Activated CD4-positive, CD25-positive, alpha-beta regulatory T cell (primary cell): ENCODE measurements at places on chromosomes 11 and 22.

DNA sequence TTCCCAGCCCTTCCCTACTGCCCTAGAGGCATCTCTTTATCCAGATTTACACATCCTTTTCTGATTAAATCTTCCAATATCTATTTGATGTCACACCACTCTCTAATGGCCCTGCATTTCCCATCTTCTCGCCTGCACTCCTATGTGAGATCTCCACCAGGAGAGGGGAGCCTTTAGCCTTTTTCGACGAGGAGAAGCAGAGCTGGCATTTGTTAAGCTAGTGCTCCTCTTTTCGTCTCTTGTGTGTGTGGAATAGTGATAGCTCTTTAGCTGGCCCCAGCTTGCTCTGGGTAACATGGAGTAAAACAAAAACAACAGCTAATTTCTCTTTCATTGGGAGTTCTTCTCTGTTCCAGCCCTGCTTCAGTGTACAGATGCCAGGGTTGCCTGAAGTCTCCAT, 536.5 kb downstream of the NTM start:
- DNase-seq = no peak

GRCh38 chr11:118882491-118882890, 1.2 kb upstream of the CXCR5 start:
- no peak for DNase-seq

- no peak for DNase-seq
Observed at GRCh38 chr11:43920598-43921419, 21.6 kb upstream of the C11orf96 start.

- no peak for DNase-seq
Observed at GRCh38 chr11:78878631-78879030, 304.0 kb upstream of the NARS2 start.

DNA sequence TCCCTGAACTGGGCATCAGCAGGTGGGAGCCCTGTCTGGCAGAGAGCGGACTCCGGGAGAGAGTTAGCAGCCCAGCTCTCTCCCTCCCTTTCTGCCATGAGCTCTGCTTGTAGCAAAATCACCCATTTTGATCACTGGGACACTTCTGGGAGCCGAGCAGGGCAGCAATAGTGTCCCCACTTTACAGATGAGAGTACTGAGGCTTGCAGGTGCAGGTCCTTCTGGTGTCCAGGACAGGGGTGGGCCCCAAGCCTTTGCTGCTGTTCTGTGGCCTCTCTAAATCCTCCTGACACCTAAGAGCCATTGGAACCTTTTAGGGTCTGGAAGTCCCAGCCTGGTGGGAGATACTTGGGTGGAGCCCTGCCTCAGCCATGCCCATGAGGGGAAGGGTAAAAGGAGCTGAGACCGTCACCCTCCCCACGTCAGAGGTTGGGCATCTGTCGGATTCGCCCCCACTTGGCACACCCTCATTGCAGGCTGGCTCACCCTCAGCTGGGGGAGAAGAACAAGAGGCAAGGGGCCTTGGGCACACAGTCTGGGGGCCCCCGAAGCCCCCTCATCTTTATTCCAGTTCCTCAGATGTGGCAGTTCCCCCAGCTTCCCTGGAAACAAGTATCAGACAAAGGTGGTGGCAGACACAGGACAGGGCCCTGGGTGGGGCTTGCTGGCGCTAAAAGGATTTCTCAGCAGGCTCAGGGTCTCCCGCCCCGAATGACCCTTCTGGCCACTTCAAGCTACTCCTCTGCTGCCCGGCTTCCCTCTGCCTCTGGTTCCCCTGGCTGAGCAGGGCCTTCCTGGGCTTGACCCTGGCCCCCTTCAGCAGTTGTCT, 4.5 kb downstream of the RIN1 start:
- DNase-seq = no peak

DNA sequence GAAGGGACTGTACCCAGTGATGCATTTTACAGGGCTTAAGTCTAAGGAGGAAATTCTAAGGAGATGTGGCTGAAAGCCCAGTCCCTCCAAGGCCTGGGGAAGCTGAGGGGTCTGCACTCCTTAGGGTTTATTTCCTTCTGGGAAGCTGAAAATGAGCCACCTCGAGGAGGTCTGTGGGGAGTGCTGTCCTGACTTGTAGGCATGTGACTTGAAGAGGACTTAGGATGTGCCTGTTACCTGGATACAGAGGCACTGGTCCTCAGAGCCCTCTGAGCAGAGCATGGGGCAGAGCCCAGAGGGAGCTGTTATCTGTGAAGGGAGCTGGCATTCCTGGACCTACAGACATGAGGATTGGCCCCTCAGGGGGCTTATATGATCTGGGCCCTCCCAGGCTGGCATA, 77.1 kb downstream of the TP53I11 start:
- no peak for DNase-seq

DNA sequence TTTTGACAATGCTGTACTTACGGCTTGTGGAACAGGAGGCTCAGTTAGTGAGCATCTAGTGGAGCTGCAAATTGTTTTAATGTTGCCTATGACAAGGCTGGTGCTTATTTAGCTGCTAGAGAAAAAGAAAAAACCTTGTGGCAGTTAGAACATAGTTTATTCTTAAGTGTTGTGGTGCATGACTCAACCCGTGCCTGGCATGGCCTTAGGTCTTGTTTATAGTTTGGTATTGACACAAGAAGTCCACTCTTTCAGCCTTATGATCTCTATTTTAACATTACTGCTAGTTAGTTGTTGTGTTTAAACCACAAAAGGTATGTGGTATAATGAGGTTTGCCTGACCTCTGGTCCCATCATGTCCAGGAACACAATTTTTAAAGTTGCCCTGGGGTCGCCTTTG, 744.6 kb downstream of the FAM181B start:
- no peak for DNase-seq

GRCh38 chr22:21591695-21592094, 24.2 kb downstream of the UBE2L3 start:
- DNase-seq = no peak

DNA sequence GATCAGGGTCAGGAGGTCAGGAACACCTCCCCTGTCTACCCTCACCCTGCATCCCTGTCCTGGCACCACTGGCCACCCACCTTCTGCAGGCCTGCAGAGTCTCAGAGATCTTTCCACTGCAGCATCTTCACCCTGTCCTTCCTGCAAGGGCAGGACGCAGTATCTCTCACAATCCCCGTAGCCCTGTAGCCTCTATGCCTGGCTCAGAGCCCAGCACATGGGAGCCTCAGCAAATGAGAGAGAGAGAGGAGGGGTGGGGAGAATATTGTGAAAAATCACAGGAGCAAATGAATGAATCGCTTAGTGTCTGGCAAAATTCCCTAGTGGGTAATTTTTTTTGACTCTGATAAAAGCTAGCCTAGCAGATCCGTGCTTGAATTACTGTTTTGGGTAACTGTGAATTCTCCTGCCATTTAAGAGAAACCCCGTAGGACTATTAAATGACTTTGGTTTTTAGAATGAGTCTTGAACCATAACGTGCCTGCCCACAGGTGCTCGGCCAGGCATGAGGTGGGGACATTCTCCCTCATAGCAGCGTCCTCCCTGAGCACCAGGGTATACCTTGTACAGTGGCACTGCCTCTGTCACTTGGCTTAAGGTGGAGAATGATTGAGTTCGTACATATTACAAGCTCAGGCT, 91.5 kb downstream of the MORC2 start:
- no peak for DNase-seq

DNA sequence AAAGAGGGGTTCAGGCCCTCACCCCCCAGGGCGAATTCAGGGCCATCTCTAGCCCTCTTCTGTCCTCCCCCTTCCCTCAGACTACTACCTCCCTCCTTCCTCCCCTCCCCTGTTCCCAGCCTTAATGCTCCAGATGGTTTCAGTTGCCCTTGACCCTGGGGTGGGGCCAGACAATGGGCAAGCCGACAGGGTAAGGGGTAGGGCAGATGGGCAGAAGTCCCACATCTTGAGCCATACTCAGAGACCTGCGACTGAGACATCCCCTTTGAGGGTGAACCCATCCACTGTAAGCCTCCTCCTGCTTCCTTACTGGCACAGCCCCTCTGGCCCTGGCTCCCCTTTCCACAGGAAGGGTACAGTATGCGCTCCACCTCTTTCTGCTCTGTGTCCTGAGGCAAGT, 1.9 kb downstream of the RHBDD3 start:
- no peak for DNase-seq

- no peak for DNase-seq
Observed at GRCh38 chr11:44637487-44637886, 72.0 kb downstream of the CD82 start.

GRCh38 chr11:108629274-108629673, 35.6 kb upstream of the DDX10 start:
- DNase-seq = no peak

GRCh38 chr11:121889186-121889585, 226.8 kb downstream of the BLID start:
- no peak for DNase-seq

DNA sequence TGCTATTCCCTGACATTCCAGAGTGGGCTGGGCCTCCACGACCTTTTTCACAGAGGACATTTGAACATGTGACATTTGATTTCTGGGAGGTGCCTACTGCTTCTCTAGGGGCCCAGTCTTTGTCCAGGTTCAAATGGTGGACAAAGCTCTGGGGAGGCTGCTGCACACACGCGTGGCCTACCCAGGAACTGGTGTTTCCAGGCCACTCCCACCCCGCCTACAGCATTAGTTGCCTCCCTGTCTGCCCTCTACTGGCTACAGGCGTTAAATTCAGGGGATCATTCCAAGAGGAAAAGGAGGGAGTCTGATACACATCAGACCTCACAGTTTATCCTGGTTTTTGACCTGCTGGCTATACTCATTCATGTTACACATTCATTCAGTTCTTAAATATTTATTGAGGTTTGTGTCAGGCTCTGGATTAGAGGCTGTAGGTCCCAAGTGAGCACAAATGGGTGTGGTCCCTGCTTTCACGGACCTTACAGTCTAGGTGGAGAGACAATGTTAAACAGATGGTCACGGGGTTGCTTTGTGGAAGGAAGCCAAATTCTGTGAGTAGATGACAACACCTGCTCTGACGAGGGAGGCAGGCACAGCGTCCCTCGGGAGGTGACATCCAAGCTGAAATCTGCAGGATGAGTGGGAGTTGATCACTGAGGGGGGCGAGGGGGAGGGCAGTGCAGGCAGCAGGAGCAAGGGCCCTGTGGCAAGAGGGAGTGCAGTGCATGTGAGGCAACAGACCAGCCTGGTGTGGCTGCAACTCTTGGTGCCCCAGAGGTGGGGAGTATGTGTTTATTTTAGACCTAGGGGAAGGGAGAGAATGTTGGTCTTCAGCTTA, 11.8 kb downstream of the TUB start:
- DNase-seq = no peak

- no peak for DNase-seq
Observed at GRCh38 chr22:50280708-50281383, 10.7 kb upstream of the MAPK11 start.

GRCh38 chr11:118312328-118312727, 7.8 kb downstream of the CD3E start:
- no peak for DNase-seq

GRCh38 chr22:35409783-35410662, 10.1 kb downstream of the MCM5 start:
- DNase-seq = no peak

DNA sequence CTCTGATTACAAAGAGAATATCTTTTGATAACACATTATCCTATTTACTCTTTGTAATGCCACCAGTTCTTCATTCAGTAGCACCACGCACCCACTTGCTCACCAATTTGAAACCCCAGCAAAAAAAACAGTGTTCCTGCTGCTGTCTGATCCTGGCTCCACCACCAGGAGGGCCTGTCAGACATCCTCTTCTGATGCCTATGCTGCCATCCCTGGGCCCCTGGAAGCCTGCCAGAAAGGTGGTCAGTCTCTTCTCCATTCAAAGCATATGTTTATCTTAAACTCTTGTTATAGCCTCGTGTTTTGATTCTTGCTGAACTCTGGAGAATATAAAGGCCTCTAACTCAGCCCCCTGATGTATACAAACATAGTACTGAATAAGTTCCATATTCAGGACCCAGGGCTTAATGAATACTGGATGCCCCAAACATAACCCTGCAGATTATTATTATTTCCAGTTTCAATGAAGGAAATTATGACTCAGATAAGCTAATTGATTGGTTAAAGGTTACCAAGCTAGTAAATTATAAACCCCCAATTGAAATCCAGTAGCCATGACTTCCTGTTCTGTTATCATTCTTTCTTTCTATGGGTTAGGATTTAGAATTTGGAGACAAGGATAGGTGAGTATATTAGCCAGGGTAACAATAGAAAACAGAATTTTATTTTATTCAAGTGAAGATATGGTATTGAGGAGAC, 116.7 kb downstream of the NTM start:
- no peak for DNase-seq

- no peak for DNase-seq
Observed at GRCh38 chr22:26185190-26185589, 15.9 kb downstream of the SEZ6L start.

DNA sequence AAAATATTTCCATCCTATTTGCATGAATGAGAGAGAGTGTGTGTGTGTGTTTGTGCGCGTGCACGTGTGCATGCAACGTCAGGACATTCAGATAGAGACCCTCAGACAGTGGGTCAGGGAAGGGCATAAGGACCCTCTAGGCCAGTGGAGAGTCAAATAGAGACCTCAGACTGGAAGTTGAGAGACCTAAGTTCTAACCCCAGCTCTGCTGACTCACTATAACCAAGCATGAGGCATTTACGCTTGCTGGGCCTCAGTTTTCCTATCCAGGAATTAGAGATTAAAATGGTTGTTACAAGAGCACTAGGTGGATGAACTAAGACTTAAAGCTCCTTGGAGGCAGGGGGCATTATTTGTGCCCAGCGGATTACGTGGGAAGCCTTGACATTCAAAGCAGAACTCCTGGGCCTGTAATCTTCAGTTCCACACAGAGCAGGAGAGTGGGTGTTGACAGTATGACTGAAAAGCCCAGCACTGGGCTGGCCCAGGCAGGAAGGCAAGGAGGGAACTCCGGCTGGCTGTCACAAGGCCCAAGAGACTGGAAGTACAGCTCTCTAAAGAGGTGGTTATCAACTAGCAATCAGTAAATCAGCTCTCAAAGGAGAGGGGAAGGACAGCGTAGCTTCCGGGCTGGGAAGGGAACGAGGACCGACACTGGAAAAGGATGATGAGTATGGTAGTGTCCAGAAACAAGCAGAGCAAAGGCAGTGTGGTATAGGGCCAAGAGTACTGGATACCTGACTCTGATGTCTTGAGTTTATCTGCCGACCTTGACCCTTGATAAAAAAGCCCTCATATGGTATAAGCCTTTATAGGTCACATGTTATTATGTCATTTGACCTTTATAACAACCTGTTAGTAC, 9.2 kb downstream of the RHOG start:
- DNase-seq = no peak

GRCh38 chr11:27910186-27910931, 197.6 kb downstream of the KIF18A start:
- no peak for DNase-seq

DNA sequence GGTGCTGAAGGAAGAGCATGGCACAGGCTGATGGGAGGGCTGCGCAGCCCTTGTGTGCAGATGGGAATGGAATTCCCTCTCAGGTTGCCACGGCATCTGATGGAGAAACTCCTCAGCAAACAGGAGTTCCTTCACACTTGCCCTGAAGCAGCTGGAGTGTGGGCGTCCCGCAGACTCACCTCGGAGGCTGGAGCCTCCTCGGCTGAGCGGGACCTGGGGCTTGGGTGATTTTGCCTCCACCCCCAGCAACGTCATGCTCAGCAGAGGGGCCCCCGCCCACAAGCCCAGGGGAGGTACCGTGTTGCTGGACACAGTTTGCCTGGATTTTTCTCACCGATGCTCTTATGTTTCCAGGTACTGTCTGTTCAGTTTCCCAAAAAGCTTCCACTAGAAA, 63.4 kb downstream of the MYO7A start:
- DNase-seq = no peak

- no peak for DNase-seq
Observed at GRCh38 chr22:21028277-21029251, 3.8 kb downstream of the SLC7A4 start.

- no peak for DNase-seq
Observed at GRCh38 chr11:38448284-38448683, 1850.2 kb upstream of the RAG2 start.

GRCh38 chr22:29517215-29517908, 36.2 kb downstream of the THOC5 start:
- DNase-seq = no peak
